Suppressor macrophage treated with lipopolysaccharide for 4 hours (primary cell): ENCODE measurements at places on chromosomes 7 and 10.

DNA sequence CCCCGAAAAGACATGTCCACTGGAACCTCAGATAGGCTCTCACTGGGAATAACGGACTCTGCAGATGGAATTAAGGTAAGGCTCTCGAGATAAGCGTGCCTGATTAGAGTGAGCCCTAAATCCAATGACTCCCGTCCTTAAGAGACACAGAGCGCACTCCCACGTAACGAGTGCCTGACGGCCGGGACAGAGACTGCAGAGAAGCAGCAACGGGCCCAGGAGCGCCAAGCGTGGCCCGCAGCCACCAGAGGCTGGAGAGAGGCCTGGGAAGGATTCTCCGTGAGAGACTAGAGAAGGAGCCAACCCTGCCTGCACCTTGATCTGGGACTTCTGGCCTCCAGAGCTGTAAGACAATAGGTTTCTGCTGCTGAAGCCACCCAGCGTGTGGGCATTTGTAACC is 20.0 kb upstream of the TNRC18 start:
- no peak for DNase-seq

GRCh38 chr7:25638068-25638467 is 409.8 kb upstream of the NPVF start:
- DNase-seq, result no peak

DNA sequence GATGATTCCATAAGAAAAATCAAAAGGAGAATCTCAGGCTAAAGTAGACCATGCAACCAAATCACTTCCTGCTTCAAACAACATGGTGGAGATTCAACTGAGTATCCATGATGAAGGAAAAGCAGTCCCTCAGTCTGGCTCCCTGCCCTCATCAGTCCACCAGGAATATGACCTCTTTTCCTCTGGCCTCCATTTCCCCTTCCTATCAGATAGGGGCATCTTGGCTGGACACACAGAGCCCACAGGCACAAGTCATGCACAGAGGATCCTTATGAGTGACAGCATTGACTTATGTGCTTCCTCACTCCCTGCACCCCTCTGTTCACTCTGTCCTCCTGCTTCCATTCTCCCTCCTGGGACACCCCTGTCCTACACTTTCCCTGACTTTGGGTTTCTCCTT is 16.8 kb downstream of the PIP start:
- DNase-seq, result no peak

DNA sequence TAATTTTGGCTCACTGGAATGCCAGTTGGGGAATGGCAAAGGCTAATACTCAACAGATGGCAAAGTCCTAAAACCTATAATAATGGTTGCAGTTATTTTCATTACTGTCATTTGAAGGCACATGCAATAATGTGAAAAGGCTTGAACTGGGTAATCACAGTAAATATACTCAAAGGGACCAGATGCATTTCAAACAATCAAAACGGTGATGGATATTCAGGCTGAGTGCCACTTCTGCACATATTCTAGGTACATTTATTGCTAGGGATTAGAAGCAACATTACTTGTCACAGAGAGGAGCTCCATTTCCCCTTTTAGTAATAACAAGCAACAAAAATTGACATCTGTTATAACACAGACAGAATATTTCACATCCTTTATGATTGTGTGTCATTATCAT is 171.8 kb downstream of the NXPH1 start:
- no peak for DNase-seq

DNA sequence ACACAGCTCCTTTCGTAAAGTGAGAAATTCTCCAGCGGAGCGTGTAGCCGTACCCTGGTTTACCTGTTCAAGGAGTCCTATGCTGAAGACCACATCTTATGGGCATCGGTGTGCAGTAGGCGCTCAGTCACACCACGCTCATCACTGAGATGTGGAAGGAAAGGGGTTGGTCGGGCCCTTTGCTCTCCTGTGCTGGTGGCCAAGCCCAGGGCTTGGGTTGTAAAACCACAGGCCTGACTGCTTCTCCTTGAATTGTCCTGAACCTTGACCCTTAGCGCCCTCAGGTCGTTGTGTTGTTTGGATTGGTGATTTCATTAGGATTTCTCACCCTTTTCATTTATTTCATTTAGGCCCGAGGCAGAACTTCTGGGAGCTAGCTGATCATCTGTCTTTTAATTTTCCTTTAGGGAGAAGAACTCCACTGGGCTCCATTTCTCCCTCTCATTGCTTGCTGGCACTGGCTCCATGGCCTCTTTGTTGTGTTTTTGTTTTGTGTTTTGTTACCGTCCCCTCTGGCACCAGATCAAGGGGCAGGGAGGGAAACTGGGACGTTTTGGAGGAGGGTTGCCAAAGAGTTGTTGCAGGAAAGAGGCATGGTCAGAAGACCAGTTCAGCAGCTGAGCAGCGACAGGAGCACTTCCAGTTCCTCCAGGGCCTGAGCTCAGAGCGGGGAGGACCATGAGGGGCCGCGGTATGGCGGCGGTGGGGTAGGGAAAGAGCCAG is 511.4 kb upstream of the GALNT17 start:
- no peak for DNase-seq

DNA sequence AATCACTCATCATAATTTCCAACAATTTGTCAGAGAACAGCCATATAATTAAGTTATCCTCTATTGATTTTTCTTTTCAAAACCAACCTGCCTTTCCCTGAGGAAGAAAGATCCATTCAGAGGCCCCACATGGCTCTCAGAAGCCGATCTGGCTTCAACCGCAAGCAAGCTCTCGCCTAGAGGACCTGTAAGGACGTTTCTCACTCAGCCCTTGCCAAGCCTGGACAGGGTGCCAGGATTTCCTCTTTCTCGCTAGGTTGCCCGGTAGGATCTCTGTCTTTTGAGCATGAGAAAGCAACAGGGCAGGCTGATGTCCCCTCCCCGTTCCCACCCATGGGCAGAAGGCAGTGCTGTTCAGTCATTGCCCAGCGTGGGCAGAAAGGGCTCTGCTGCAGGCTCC is 13.0 kb downstream of the AIFM2 start:
- DNase-seq, result no peak

DNA sequence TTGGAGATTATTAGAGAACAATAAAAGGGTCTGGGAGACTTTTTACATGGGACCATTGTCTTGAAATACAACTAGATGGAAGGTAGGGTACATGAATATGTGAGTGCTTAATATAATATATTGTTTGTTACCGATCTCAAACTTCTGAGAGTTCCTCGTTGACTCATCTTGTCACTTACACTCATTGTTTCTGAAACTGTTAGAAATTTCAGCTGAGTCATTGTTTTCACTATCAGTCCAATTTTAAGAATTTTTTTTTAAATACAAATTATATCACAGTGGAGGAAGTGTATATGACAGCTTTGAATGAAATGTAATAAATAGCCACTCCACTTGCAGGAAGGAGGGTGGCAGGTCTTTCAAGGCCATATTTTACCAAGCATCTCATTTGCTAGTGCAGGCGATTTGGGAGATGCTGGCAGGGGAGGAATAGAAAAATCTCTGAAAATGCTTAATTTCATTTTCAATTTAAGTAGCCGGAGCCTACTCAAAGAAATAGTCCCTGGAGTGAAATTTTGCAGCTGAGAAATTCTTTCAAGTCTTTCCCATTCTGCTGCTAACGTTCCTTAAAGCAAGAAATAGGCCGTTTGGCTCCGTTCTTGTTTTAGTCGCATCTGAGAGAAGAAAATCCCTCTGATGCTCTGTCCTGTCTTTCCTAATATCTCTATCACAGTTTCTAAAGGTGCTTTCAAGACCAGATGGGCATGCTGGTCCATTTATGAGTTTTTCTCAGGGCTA is 1404.2 kb upstream of the CELF2 start:
- DNase-seq, result no peak

- peak; percentile 80 for DNase-seq
These were observed 3.9 kb downstream of the CDK14 start for GRCh38 chr7:90599892-90600555.

DNA sequence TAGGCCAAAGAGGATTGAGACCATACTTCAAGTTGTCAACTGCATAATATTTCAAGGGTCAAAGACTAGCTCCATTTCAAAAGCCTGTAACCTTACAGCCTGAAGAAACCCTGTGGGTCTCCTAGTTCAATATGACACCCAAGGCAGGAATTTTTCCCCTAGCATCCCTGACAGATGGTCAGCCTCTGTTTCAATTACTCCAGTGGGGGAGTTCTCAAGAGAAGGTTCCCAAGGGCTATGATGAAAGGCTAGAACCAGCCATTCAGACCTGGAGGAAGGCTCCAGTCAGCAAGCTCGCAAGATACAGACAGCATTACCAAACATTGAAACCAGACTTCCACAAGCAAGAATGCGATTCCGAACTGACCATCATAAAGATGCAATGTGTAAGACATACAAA is 1.6 kb downstream of the HTR7 start:
- peak; percentile 16 for DNase-seq

- DNase-seq, result no peak
These were observed 212.3 kb upstream of the MKLN1 start for GRCh38 chr7:131115340-131115739.

- DNase-seq, result no peak
These were observed 471.8 kb downstream of the SORCS3 start for GRCh38 chr10:105112862-105113261.

DNA sequence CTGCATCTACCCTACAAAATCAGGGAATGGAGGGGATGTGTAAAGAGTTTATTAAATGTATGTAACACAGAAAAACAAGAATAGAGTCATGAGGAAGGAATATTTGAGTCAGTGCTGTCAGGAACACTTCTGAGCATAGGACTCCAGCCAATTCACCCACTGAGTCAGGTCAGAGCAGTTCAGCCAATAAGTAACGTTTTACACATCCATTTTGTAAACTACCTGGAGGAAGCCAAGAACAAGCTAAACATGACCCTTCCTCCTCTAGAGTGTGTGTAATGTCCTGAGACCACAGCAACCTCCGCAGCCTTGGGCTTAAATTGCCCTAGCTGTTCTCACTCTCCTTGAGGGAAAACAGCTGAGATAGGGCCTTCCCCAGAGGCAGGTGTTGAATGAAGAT is 691.5 kb upstream of the LRRN3 start:
- DNase-seq, result no peak

- no peak for DNase-seq
These were observed 866.9 kb downstream of the LRMDA start for GRCh38 chr10:76298329-76298728.

DNA sequence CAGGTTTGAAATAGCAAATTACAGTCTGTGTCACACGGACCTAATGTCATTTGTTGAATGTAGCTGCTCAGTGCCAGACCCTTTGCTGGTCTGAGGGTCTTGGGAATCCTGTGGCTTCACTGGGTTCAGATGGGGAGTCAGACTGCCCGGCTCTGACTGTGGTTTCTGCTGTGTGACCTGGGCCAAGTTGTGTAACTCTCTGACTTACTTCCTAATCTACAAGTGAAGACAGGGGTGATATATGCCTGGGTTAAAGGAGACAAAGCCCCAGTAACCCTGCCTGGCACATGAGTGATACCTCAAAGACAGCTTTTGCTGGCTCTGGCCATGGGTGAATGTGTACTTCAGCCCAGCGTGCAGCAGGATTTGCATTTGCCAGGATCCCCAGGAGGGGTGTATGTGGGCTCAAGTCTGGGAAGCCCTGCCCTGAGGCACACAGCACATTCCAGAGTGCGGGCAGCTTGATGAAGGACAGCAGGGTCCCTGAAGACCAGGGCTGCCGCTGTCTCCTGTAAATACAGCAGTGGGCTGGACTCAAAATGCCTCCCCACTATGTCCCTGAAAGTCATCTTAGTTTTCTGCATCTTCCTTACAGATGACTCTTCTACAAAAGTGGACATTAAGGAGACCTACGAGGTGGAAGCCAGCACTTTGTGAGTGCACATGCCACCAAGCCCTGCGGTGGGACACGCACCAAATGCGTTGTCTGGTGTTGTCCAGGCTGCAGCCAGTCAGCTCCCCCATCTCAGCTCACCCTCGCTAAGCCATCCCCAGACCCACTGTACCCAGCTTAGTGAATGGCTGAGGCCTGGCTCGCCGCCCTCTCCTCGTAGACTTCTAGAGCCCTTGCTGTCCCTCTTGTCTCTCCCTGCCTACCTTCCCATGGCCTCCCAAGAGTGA is 16.4 kb downstream of the NACAD start:
- DNase-seq, result peak; percentile 59

- no peak for DNase-seq
These were observed 85.7 kb downstream of the GLI3 start for GRCh38 chr7:42151309-42151708.

DNA sequence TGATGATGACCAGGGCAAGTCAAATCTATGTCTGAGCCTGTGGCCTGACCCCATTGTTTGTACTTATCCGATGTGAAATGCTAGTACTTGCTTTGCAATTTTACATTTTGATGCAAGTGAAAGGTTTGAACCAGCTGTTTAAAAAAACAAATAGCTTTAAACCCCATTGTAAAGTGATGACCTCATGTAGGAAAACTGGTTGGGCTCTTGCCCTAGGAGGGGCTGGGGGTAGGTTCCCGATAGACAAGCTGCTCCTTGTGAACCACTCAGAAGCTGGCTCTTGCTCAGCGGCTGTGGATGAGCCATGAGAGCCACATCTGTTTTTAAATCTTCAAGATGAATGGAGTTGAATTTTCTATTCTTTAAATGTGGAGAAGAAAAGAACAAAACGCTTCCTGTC is 185.3 kb downstream of the WDR11 start:
- DNase-seq, result no peak

DNA sequence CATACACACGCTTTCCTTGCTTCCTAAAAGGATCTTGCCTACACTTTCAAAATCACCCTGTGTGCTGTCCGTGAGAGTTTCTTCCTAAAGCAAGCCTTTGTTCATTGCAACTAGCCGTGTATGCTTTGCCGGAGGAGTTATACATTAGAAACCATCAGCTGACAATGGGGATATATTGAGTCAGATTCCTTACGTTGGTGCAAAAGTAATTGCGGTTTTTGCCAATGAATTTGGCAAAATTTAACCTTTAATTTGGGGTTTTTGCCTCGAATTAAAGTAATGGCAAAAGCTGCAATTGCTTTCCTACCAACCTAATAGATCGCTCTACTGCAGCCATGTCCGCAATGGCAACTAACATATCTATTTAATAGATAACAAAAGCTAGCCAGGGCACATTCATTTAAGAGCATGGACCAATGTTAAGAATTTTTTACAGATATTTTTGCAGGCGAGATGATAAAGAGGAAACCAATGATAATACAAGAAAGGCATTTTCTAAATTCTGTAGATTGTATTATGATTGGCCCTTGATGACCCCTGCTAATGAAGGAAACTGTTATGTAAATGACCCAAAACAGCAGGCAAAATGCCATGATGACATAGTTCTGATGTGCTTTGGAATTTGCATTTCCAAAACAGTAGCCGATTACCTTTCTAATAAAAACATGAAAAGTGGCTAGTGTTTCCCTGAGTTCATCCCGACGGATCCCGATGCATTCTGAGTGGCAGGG is 184.8 kb upstream of the NRP1 start:
- DNase-seq, result no peak

- DNase-seq, result no peak
These were observed 11.2 kb upstream of the OPALIN start for GRCh38 chr10:96369890-96370583.

GRCh38 chr10:6083523-6084475 is 5.0 kb upstream of the RBM17 start:
- no peak for DNase-seq

GRCh38 chr10:21217107-21217506 is 308.4 kb downstream of the SKIDA1 start:
- no peak for DNase-seq

DNA sequence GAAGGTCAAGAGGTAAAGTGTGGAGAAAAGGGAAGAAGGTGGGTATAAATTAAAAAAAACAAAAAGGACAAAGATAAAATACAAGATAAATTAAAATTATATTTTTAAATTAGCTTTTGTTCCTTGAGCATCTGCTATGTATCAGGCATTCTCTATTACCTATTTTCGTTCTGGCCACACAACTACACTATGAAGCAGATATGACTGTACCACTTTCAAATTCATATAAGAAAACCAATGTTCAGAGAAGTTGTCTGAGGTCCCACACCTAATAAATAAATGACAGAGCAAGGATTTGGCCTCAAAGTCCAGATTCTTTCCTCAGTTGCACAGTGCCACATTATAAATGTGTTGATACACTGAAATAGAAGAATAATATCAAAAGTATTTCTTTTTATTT is 103.8 kb upstream of the PCDH15 start:
- no peak for DNase-seq
